ENCODE measurements at places on chromosomes 5 and 9.

DNA sequence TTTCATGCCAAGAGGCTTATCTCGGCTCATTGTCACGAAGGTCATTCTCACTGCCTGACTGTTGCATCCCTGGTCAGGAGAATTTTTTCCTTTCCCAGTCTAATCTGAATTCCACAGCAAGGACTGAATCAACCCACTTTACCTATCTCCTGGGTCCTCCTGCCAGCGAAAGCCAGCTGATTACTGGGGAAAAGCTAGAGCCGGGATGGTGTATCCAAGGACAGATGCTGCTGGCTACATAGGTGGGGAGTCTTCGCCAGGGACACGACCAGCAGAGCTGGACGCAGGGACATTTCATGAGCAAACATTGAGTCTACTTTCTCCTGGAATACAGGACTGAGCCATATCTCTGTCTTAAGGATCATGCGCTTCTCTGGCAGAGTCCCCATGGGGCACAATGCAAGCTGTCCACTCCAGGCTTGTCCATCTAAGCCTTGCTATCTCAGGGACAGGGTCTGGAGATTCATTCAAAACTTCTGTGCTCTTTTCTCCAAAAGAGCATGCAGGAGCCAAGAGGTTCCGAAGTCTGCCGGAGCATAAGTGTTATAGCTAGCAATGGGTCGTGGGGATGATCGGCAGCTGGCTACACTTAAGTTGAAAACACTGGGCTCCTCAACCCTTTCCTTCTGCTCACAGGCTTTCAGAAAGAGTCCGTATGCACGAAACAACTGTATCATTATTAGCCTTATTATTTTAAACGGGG, 6.5 kb upstream of the HAND1 start:
- no peak for DNase-seq

DNA sequence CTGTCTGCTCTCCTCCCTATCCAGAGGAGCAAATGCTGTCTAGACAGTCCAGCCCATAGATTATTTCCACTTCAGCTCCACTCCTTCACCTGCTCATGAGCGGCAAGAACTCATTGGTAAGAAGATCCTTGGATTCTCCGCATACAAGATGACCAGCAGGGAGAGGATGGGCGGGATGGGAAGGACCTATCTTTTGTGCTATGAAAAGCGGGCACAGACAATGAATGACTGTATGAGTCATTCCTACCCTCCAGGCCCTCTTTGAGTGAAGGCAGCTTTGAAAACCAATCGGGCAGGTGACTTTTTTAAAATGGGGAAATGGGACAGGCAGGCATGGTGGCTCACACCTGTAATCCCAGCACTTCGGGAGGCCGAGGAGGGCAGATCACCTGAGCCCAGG, 49.4 kb downstream of the SMIM23 start:
- DNase-seq, result no peak

DNA sequence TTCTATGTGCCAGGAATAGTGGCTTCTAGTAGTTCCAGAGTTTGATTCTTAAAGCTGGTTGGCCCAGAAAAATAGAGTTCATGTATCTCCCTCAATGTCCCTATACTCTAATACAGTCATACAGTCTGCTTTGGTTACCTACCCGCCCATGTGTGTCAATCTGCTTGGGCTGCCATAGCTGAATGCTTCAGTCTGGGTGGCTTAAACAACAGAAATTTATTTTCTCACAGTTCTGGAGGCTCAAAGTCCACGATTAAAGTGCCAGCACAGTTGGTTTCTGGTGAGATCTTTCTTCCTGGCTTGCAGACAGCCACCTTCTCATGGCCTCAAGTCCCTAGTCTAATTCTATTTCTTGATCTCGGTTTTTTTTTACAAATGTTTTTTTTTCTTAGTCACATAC, 1739.0 kb downstream of the MAT2B start:
- no peak for DNase-seq

- peak; percentile 27 for DNase-seq
These were observed 75.4 kb downstream of the STK32A start for GRCh38 chr5:147310059-147310704.
